Effector CD8-positive, alpha-beta T cell (primary cell): ENCODE measurements at places on chromosomes 16 and 17.

- no peak for DNase-seq
These were observed 1.1 kb downstream of the G6PC1 start for GRCh38 chr17:42901535-42902229.

DNA sequence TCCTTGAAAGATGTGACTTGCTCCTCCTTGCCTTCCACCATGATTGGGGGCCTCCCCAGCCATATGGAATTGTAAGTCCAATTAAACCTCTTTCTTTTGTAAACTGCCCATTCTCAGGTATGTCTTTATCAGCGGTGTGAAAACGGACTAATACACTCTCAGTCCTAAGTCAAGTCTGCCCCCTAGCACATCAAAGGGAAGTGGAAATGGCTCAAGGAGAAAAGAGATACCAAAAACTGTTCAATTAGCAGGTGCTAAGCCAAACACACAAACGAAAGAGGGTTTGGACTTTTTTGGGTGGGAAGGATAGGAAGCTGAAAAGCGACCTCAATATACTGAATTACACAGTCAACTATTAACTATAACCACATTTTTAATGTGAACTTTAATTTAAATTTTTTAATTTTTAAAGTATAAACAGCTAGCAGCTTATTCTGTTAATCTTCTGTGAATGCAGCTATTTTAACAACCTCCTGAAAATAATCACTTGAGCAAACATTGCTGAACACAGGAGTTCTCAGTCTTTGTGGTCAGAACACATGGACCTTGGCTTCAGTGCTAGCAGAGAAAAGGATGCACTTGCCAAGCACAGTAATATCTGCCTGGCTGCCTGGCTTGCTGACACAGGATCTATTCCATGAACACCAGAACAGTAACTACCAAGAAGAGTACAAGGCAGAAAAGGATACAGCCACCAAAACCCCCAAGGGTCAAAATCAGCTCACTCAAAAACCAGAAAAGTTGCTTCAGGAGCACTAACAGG lies 10.9 kb downstream of the ZNF18 start:
- DNase-seq, result no peak

- no peak for DNase-seq
These were observed 37.8 kb downstream of the OR1D5 start for GRCh38 chr17:3025421-3026124.

DNA sequence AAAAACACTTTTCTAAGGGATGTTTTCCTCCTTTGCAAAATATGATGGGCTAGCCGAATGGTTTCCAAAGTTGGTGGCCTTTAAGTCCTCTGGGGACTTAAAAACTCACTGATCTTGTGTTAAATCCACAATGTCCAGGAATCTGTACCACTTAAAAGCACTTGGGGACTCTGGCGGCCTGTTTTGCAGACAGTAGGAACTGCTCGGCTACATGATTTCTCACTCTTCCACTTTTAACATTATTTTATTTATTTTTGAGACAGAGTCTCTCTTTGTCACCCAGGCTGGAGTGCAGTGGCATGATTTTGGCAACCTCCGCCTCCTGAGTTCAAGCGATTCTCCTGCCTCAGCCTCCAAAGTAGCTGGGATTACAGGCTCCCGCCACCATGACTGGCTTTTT lies 9.1 kb upstream of the MSI2 start:
- DNase-seq, result no peak

DNA sequence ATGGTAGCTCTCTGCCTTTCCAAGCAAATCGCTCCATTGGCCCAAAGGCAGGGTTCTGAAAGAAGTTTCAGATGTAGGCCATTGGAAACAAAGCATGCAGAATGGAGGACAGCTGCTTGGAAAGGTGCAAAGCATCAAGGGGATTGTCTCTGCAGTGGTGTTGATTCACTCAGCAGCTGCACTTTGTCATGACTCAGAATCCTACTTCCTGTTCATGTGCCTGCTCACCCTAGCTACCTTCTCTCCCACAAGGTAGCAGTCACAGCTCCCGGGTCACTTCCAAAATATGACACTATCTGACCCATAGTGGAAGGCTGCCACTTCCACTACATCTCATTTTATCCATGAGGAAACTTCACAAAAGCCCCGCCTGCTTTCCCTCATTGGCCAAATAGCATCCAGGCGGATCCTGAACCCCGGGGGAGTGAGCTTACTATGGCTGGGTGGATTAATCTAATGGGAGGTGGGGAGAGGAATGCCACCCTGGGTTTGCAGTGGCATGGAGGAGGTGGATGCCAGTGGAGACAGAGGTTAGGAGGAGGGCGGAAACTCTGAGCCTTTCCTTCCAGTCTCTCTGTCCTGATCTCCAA lies 74.7 kb upstream of the NKD1 start:
- DNase-seq, result no peak

- no peak for DNase-seq
These were observed 2.9 kb upstream of the NAGS start for GRCh38 chr17:44001461-44001920.

DNA sequence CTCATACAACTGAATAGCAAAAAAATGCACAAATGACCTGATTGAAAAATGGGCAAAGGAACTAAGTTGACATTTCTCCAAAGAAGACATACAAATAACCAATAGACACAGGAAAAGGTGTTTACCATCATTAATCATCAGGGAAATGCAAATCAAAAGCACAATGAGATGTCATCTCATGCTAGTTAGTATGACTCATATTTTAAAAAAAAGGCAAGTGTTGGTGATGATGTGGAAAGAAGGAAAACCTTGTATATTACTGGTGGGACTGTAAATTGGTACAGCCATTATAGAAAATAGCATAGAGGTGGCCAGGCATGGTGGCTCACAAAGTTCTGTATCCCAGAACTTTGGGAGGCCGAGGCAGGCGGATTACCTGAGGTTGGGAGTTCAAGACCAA lies 232.5 kb upstream of the ZFHX3 start:
- no peak for DNase-seq

DNA sequence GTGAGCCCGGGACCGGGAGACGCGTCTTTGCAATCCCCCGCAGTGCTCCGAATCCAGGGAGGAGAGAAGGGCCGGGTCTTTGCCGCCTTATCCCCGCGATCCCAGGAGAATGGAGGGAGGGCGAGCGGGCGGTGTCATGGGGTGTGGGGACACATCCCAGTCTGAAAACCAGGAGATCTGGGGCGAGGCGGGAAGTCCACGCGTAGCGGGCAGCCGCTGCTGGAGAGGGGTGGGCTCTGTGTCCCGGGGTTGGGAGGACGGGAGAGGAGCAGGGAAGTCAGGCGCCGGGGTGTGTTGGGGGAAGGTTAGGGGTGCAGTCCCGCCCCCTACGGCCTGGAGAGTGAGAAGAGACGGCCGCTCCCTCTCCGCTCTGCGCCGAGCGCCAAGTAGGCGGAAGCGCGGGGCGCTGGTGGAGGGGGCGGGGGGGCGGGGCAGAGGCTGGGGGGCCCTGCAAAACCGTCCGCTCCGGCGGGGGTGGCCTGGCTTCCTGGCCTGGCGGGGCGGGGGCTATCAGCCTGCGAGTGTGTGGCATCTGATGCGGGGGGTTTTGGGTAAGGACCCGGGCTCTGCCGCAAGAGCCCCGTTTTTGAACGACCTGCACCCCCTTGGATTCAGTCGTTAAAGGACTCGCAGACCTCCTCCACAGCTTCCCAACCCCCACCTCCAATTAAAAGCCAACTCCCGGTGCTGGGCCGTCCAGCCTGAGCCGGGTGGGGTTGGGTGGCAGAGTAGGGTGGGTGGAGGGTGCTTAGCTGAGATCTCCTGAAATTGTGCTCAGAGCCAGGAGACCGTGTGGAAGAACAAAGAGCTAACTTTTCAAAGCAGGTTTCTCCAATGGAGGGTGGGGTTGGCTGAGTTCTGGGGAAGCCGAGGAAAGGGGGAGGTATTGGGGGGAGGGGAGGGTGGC lies 654 bp downstream of the LASP1 start:
- peak; percentile 54 for DNase-seq
